ENCODE measurements at places on chromosomes 7 and 10. TPM values are rescaled to one million over a fixed set of nuclear protein-coding genes. Genes with fewer than 3 reads are reported as not detected.

The CPA4 gene
- 63.8 TPM for total RNA-seq

The ALOX5 gene
- total RNA-seq: 9.4 TPM

The TMEM176B gene
- total RNA-seq: 24.6 TPM

The COBL gene
- 11.9 TPM for total RNA-seq

The RBM20 gene
- 2.4 TPM for total RNA-seq

The CPN1 gene
- total RNA-seq: not detected

The CDK14 gene
- total RNA-seq: 51.6 TPM

The C10orf62 gene
- total RNA-seq: 0.20 TPM

The STRIP2 gene
- 1.9 TPM for total RNA-seq

The NPTX2 gene
- total RNA-seq: 2.4 TPM

The IDI1 gene
- 81.6 TPM for total RNA-seq

The TMEM178B gene
- 0.49 TPM for total RNA-seq

The VKORC1L1 gene
- 20.4 TPM for total RNA-seq
